Mucosa of gallbladder (tissue), 1 donor: ENCODE measurements at places on chromosomes 12 and 14. TPM values are rescaled to one million over a fixed set of nuclear protein-coding genes. Genes with fewer than 3 reads are reported as not detected.

Gene RHOJ
- total RNA-seq, result 10.4 TPM

Gene PIANP
- total RNA-seq, result 5.0 TPM

Gene MSI1
- 2.6 TPM for total RNA-seq

Gene C3AR1
- total RNA-seq, result 20.5 TPM

Gene CLEC1A
- total RNA-seq, result 3.5 TPM

Gene ESR2
- total RNA-seq, result 0.26 TPM

Gene B4GALNT1
- total RNA-seq, result 1.3 TPM

Gene FIGNL2
- total RNA-seq, result 0.75 TPM

Gene NEMP1
- total RNA-seq, result 11.4 TPM

- no peak for DNase-seq
These were observed 1.9 kb downstream of the SYT1 start for GRCh38 chr12:78866518-78866917.

GRCh38 chr14:102138535-102138934, 1.2 kb upstream of the WDR20 start:
- no peak for DNase-seq

DNA sequence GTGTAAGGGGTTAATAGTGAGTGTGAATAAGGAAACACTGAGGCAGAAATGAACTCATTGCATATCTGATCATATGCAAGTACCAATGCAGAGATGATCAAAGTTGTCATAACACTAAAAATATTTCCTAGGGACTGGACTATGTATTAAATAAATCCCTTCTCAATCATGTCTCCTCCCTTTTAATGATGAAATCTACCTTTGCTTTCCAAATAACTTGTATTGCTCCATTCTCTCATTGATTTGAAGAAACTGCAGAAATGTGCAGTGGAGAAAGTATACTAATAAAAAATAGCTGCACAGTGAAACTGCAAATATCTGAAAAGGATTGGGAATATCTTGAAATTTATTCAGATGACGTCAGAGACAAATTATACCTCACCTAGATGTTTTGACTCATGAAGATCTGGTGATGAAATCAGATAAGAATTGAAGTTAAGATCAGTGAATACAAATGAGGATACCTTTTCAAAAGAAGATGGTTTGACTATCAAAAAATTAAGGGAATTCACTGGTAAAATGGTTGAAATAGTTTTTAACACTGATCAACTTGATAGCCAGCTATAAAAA, 1264.9 kb upstream of the USP15 start:
- no peak for DNase-seq

GRCh38 chr14:81144824-81145603, 75.7 kb downstream of the GTF2A1 start:
- DNase-seq, result no peak

DNA sequence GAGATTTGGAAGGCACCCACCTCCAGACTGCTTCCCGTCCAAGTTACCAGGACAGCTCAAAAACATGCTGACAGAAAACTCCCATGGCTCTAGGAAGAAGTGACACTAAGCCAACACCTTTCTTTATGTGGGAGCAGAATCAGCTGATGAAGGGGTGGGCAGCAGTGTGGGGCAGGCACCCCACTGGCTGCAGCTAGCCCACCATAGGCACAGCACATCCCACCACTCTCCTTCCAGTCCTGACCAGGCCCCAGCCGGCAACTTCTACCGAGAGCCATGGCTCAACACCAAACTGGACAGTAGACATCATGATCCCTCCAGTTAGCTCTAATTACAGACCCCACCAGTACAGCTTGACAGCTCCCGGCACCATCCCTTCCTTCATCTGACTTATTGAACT, 45.0 kb downstream of the SH2B3 start:
- peak; percentile 6 for DNase-seq

- no peak for DNase-seq
These were observed 109.3 kb upstream of the MYF6 start for GRCh38 chr12:80598004-80598606.

- no peak for DNase-seq
These were observed 30.9 kb downstream of the NIN start for GRCh38 chr14:50800032-50800431.

DNA sequence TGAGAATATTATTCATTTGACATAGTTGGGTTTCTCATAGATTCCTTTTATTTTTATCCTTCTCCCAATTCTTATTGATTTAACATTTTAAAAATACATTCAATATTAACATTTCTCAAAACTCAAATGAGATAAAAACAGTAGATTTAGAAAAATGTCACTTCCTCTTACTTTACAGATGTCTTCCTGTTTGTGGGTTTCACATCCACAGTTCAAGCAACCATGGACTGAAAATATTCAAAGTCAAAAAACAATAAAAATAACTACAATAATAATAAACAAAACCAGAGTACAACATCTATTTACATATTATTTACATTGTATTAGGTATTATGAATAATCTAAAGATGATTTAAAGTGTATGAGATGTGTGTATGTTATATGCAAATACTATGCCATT, 111.3 kb upstream of the SLC16A7 start:
- no peak for DNase-seq

GRCh38 chr12:131171029-131171428, 217.3 kb downstream of the ADGRD1 start:
- DNase-seq, result no peak

DNA sequence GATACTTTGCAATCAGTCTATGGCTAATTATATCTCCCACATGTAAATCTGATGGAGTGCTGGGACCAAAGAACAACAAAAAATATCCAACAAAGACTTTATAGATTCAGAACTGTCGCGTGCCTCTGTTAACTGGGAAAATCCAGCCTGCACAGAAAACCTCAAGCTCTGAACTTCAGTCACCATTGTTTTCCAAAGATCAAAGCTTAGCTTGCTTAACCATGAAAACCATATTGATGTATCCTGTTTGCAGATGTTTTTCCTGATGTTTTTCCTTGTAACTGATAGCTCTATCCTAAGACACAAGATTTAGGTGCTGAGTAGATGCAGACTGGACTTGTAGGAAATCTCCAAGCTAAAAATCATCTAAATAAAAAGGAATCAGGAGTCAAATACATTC, 163.7 kb downstream of the GXYLT1 start:
- DNase-seq, result no peak

DNA sequence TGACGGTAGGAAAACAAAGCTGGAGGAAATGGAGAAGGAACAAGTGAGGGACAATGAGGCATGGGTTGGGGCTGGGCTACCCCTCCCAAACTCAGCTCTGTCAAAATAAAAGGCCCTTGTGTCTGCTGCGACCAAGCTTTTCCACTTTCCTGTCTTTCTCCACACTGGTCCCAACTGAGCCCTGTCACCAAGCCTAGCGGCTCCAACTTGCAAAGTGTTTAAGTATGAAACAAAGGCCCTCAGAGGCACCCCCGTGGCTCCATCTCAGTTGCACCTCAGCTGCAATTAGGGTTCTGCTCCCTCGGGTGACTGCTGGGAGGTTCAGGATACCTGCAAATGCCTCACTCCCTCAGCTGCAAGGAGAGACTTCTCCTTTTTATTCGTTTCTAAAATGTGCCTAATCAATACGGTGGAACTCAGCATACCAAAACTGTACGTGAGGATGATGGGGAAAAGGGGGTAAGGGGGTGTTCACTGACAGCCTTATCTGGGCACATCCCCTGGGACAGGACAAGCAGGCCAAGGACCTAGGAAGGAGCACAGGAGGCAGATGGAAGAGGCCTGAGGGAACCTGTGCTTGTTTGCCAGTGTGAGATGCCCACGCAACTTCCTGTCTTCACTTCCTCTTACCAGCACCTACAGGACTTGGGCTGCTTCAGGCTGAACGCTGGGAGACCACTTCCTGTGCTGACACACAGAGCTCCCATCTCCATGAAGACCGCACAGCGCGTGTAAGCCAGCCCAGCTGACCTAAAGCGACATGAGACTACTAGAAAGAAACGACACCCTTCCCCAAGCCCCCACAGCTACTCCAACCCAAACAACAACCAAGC, 8.9 kb downstream of the VAMP1 start:
- DNase-seq, result peak; percentile 72

DNA sequence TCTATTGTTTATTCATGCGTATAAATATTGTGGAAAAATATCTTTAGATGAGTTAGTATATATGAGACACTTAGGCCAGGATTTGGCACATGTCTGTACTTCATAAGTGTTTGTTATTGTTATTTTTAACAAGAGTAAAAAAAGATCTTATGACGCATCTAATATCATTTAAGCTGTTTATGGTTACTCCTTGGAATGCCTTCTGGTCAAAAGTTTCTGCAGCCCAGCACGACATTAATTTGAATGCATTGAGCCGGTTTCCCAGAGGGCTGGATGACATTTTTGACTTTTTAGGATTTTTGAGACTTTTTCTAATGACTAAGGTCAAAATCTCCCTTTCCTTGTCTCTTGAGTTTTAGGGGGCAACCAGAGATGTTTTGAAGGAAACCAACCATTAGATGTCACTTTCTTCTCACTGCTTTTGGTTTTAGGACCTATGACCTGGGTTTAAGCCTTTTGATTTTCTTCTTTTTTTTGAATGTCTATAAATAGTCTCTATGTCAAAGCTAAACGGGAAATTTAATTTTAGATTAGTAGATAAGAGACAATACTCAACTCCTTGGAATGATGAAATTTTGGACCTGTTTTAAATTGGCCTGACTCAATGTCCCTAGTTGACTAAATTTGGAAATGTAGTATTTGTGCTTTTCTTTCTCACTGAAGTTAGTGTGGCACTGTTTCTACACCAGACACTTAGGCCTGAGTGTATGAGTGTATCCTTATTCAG, 215.5 kb downstream of the AEBP2 start:
- DNase-seq, result no peak

- no peak for DNase-seq
These were observed 17.8 kb upstream of the RPS6KA5 start for GRCh38 chr14:91078095-91078737.

DNA sequence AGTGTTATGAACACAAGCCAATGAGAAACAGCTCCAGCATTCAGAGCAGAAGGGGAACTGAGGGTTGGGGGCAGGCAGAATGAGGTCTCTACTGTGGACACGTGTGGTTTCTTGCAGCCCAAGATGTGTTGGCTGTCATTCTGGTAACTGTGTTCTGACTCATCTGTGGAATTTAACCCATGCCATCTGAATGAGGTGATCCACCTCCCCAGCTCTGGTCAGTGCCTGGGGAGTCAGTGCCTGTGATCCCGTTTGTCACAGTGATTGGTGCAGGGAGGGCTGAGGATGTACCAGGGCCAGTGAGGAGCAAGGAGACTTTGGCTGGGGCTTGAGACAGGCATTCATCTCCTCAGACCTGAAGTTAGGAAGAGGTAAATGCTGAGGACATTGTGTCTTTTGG, 216.8 kb downstream of the MSRB3 start:
- no peak for DNase-seq

DNA sequence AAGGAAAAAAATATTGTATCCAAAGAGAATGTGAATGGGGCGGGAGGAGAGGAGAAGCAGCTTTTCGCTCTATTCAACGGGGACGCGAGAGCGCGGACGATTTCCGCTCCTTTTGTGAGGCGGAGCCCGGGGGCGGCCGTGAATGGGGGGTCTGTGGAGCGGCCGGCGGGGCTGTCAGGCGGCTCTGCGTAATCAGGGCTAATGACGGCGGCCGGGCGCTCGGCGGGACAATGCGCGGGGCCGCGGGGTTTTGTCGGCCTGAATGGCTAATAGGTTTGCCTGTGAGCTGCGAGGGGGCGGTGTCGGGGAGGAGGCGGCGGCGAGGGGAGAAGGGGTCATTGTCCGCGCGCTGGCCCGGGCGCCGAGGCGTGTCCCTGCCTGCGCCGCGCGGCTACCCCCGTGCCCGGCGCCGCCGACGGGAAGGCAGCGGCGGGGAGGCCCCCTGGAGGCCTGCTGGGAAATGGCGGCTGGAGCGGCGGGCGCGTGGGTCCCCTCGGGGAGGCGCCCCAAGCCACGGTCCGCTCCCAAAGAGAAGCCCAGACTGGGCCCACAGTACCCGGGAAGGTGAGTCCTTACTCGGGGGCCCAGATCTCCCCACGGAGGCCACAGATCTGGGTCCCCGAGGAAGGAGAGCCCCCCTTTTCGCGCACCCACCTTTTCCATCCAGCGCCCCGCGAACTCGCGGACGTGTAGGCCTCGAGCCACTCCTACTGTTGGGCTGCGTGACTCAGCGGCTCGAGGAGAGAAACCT, 6.0 kb downstream of the SIX6 start:
- no peak for DNase-seq

DNA sequence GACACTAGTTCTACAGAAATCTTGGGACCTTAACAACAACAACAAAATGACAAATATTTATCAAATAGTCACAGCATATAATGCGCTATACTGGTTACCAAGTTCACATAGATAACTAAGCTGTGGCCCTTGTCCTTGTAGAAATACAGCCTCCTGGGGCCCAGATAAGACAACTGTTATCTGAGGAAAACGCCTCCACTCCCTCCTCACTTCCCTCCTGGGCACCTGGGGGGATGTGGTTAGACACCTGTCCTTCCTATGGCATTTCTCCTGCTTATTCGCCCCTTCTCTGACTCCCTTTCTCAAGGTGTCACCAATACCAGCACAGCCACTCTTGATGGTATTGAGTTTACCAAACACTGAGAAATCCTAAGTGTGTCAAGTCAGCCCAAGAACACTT, 419.4 kb downstream of the RAD51B start:
- no peak for DNase-seq

DNA sequence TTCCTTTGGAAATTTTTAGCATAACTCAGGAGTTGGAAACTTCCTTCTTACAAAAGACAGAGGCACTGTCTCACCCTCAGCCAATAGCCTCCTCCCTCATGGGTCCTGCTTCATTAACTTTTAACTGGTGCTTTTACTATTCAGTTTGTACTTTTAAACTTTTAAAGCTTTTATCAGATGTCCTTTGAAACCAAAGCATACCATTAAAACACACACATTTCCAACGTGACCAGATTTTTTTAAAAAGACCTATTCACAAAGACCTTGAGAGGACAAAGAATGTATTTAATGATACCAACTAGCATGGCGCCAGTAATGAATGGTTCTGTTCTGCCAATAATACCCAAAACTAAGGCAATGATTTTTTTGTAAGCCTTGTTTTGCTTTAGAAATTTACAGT, 173.6 kb upstream of the EEA1 start:
- DNase-seq, result no peak

DNA sequence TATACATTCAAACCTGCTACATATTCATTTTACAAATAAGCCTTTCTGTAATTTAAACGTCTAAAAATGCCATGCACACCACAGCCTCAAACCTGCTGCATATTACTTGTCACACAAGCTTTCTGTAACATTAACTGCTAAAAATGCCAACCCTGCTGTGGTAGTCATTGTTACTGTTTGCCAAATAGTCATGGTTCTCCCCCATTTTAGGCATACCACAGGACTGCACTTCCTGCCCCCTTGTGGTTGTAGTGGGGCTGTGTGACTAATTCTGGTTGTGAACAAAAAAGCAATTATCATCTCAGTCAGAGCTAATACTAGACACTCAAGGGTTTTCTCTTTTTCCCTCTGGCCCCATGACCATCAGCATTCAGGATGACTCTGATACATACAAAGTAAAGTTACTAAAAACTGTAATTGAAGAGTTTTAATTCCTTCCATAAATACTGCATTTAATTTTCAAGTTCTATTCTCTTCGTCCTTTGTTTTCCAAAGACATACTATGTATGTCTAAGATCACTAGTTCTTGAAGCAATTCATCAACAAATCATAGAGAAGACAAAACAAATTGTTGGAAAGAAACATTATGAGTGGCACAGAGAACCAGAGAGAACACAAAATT, 5.7 kb upstream of the SLC35F4 start:
- no peak for DNase-seq
